ENCODE measurements at places on chromosomes 4 and X.

DNA sequence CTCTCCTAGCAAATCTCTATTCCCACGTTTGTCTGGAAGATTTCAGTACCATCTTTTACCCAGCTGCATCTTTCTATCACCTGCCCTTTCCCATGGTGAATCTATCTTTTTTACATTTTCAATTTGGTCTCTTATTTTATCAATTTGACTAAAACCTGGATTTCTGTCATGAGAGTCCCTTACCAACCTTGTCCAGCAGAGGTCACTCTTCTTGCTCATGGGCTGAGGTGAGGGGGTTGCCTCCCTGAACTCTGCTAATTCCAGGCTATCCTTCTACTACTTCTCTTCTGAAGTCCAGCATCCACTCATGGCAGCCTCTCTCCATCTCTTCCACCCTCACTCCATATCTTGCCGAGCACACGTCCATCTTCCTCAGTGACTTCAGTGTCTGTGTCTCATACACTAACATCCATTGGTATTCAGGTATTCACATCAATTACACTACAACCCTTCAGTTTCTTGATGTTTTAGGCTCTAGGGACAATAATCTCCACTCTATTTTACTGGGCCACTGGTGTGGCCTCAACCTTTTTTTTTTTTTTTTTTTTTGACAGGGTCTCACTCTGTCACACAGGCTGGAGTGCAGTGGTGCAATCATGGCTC lies 17.8 kb upstream of the ZNF827 start:
- DNase-seq = no peak

- no peak for DNase-seq
Measured at GRCh38 chr4:166279261-166279660, 406.2 kb downstream of the TLL1 start.

DNA sequence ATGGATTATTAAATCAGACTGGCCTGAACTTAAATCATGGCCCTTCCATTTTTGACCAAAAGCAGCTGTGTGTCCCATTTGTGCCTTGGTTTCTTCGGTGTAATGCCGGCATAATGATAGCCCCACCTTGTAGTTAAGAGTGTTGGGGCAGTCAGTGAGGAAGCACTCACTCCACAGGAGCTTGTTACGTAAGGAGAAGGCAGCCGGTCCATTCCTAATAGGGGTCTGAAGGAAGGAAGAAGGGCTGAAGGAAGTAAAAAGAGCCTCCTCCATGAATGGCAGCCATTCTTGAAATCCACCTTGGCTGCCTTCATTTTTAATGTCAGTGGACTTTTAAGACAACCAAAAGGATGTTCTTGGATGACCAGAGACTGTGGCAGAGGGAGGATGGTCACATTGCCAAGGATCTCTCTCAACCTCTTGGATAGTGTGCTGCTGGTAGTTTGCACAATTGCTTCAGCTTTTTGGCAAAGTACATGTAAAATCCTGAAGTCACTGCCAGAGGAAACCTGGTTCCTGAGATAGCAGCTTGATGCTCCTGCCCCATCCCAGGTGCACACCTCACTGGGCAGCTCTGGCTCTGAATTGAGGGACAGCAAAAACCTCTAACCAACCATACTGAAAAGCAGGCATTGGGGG lies 113.5 kb downstream of the PTTG2 start:
- no peak for DNase-seq

- peak; percentile 12 for DNase-seq
Measured at GRCh38 chrX:107894038-107894437, 68.4 kb downstream of the MID2 start.

DNA sequence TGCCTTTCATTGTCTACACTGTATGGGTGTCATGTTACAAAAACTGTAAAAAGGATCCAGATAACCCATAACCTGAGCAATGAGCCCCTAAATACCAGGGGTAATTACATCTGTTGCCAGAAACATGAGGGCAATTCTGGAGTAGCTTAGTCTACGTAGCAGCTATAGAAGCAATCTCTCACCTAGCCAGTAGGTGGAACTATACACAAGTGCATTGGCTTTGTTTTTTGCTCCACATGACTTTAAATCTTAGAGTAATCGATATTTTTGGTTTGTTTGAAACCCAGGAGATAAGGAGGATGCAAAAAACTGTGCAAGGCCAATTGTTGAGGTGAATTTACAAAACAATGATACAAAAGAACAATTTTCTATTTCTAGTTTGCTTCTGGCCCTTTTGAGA lies 57.5 kb downstream of the GPR82 start:
- DNase-seq = peak; percentile 14

DNA sequence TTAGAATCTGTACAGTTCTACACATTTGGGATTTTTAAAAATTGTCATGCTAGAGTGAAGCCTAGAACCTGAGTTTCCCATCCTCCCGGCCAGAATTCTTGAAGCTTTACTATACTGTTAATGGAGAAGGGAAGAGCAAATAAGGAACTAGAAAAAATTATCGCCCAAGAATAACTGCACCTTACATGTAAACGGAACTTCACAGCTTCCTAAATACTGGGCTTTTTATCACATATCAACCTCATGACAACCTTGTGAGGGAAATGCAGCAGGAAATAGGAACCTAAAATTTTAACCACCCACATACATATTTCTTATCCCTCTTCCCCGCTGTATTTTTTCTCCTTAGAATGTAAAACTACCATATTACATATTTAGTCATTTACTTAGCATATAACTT lies 19.3 kb downstream of the ARHGEF9 start:
- no peak for DNase-seq

DNA sequence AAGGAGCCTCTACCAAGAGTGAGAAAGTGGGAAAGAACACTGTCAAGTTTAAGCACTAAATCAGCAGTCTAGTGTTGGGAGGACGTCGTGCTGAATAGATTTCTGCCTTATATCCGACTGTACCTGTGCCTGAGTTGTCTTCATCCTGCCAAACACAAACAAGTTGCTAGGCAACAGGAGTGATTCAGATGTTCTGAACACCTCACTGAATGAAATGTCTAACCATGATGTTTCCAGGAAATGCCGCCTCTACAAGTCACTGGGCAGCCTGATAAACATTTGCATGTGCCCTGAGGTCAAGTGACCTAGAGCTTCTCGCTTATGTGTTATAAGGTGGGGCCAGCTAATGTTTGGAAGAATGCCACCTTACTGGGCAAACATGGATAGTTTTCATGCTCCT lies 37.9 kb downstream of the SGMS2 start:
- DNase-seq = peak; percentile 6

DNA sequence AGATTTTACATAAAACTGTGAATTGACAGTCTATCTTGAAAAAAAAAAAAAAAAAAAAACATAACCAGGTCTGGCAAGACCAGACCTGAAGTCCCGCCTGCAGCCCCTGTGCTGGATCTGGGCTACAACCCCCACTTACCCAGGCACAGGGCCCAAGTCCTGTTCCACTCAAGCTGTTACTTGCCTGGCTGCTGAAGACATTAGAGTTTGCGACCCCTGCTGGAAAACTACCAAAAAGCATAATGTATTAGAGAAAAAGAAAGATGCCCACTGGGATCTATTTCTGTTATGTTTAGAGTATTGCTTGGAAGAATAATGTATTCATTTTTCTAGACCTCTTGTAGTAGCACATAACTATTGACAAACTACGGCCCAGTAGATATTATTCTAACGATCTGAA lies 4.7 kb downstream of the HS3ST1 start:
- no peak for DNase-seq

GRCh38 chr4:74540193-74540592 lies 95.3 kb downstream of the AREG start:
- no peak for DNase-seq

DNA sequence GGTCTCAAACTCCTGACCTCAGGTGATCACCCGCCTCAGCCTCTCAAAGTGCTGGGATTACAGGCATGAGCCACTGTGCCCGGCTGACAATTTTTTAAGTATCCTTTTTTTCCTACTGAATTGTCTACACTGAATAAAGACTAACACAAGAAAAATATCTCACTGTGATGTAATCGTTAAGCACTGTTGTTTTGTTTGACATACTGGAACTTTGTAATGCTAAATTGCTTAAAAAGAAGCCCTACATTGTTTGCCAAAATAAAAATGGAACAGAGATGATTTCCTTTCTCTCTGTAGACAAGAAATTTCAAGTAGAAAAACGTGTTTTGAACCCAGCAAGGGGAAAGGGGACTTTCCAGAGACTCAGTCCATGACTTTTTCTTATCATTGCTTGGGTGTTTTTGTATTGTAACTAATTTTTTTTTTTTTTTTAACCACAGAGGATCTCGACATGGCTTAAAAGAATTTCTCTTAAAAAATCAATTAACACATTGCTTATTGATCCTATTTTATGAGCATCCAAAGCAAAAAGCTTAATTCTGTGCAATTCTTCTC lies 74.9 kb downstream of the TMEM156 start:
- no peak for DNase-seq

- DNase-seq = no peak
Measured at GRCh38 chrX:7088968-7089615, 58.4 kb upstream of the STS start.

DNA sequence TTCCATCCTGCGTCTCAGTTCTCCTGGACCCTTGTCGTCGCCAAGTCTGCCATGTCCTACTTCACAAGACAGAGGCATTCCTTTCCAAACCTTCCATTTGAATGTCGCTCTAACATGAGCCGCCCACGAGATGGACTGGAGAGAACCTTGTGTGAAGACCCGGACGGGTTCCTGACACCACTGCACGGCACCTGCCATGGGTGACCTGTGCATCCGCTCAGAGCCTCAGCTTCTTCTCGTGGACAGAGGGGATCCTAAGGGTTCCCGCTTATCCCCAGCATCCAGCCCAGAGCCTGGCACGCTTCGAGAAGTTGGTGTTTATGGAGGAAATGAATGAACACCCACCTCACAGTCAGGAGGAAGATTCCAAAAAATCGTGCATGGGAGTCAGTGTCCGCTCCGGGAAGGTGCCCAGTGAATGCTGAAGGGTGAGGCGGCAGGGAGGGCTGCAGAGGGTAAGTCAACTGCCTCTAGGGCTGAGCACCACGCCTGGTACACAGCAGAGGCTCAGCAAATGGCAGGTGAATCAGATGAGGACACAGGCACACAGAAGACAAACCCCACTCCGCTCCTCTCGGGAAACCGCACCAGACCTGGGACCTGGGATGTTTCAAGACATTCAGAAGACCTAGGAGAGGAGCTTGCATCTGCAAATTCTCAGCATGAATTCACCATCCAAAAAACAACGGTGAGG lies 52.6 kb downstream of the WFS1 start:
- DNase-seq = no peak

- DNase-seq = no peak
Measured at GRCh38 chr4:125198916-125199315, 115.8 kb upstream of the FAT4 start.

DNA sequence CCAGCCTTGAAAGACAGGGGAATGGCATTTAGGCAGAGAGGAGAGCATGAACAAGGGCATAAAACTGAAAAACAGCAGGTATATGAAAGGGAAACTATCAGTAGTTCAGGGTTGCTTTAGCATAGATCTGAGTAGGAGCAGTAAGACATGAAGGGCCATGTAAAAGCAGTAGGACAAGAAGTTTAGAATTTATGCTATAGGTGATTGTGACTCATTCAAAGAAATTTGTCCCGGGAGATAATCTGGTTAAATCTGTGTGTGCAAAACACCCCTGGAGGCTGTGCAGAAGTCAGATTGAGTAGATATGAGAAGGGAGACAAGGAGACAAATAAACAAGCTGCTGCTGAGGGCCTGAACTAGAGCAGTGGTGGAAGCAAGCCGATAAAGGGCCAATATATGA lies 109.1 kb upstream of the BMP3 start:
- DNase-seq = no peak

All from NCI-H774 (cell line).